B cell (primary cell): ENCODE measurements at places on chromosomes 2 and 18.

DNA sequence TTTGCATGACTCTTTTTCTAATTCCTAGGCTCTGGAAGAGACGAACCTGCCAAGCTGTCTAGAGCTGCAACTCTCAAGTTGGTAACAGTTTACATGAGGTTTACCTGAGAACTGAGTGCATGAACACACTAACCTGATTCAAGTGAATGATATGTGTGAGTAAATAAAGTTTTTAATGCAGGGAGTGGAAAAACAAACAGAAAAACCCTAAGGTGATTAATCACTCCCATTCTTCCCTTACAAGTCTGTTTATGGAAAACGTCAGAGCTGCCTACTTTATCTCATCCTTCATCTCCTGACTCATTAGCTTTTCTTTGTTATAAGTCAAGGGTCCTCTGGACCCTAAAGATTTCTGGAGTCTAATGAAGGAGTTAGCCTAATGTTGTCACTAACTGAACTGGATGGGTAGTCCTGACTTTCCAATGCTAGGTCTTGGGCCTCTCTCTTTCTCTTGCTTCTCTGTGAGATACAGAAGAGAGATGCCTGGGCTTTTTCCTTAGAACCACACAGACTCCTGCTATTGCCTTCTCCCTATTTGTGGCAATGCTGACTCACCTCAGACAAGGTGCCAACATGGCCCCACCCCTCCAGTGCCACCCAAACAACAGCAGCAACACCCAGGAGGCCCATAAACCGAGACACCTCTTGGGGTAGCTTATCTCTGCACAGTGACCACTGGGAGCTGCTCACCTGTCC lies 952.4 kb downstream of the EPHA4 start:
- DNase-seq = no peak

DNA sequence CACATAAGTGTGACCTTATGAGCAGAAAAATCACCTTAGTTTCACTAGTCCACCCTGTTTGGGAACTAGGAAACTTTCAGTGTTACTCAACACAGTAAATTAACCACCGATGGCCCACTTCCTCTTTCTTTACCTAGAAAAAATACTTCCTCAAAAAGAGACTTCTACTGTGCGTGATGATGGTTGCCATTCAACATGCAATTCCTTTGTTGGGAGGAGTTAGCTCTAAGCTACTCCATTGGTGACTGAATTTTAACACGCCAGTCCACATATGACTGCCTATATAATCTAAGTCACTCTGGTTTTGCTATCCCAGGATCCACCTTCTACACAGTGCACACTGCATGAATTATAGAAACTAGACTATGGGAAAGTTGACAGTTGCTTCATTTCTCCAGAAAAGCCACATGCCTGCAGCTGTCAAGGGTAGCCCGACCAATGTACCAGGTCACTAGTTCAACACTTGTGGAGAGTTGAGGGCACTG lies 47.8 kb upstream of the REG3G start:
- DNase-seq = peak; percentile 45

DNA sequence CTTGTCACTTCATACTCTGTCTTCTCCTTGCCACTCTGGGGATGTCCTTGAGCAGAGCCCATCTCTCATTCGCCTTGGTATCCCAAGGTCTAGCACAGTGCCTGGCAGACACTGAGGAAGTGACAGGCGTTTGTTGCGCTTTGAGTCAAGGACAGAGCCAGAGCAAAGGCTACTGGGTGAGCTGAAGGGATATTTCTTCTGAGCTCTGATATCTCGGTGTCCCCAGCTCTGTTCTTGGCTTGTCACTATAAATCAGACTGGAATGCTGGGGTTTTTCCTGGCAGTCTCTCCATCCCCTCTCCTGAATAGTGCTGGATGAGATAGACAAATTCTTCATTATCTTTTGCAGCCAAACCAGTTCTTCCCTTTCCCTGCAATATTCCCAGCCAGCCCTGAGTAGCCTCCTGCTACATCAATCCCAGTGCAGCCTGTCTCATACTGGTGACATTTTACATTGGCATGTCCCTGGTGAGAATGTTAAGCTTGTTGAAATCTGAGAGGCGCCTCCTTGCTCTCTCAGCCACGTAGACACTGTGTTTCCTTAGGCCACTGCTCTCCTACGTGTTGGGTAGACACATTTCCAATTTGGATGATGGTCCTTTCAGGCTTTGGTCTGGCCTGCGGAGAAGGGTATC lies 61.7 kb downstream of the CTIF start:
- DNase-seq = no peak

- no peak for DNase-seq
Measured at GRCh38 chr2:174120346-174120745, 128.0 kb downstream of the OLA1 start.

- DNase-seq = no peak
Measured at GRCh38 chr2:76288598-76288997, 577.9 kb upstream of the GCFC2 start.

DNA sequence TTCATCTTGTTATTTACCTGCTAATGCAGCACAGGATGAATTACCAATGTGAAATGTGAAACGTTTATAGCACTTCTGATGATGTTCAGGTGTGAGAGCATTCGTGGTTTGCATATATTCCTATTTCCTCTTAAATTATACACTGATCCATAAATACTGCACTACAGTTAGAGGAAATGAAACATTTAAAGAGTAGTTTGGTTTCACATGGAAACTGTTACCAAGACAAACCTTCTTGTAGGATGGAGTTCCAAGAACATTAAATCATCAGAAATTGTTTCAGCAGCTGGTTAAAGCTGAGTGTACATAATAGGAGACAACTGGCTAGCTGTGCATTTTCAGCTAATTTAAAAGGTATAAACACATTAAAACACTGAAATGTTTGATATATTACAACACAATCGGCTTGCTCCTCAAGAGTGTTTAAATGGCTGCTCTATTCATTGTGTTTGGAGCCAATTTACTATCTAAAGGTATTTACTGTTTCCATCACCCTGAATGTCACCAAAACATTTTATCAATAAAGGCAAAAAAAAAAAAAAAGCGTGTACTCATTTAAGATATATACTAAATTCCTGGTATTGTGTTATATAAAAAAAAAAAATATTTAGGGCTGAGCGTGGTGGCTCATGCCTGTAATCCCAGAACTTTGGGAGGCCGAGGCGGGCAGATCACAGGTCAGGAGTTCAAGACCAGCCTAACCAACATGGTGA lies 100.6 kb downstream of the DYM start:
- peak; percentile 14 for DNase-seq

DNA sequence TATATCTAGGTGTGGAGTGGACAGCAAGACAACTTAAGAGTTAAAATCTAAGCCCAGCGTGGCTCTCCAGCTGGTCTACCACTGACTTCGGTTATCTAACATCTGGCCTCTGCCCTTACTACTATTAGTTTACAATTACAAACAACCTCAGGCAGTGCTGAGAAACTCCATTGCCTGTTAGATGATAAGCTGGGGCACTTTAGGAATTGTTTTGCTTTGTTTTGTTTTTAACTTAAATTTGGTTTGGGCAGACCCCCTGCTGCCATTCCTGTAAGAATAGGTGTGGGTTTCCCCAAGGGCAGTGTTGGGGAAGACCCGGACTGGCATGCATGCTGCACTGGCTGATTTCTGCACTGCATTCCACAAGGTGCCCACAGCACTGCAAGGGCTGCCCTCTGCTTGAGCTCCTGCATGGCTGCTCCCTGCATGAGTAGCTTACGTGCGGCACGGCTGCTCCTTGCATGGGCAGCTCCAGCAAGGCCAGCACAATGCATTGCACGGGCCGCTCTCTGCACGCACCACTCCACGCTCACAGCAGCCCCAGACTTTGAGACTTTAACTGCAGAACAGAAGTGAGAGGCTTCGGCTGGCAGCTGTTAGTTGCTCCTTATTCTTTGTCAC lies 74.2 kb upstream of the SERTAD2 start:
- peak; percentile 50 for DNase-seq

- peak; percentile 38 for DNase-seq
Measured at GRCh38 chr18:10454681-10455557, 484 bp downstream of the APCDD1 start.

DNA sequence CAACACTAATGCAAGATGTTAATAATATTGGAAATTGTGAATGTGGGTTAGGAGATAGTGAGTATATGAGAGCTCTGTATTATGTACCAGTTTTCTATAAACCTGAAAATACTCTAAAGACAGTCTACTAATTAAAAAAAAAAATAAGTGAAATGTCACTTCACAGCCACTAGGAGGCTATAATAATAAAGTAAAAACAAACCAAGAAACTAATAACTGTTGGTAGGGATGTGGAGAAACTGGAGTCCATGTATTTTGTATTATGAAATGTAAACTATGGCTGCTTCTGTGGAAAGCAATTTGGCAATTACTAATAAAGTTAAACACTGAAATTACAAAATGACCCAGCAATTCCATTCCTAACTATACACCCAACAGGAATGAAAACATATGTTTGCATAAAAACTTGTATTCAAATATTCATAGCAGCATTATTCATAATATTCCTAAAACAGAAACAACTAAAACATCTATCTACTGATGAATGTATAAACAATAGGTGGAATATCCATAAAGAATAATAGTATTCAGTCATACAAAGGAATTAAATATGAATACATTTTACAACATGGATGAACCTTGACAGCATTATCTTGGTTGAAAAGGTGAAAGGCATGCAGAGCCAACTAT lies 36.2 kb downstream of the CCDC178 start:
- no peak for DNase-seq

GRCh38 chr2:172106108-172106961 lies 3.6 kb upstream of the DLX2 start:
- peak; percentile 47 for DNase-seq

DNA sequence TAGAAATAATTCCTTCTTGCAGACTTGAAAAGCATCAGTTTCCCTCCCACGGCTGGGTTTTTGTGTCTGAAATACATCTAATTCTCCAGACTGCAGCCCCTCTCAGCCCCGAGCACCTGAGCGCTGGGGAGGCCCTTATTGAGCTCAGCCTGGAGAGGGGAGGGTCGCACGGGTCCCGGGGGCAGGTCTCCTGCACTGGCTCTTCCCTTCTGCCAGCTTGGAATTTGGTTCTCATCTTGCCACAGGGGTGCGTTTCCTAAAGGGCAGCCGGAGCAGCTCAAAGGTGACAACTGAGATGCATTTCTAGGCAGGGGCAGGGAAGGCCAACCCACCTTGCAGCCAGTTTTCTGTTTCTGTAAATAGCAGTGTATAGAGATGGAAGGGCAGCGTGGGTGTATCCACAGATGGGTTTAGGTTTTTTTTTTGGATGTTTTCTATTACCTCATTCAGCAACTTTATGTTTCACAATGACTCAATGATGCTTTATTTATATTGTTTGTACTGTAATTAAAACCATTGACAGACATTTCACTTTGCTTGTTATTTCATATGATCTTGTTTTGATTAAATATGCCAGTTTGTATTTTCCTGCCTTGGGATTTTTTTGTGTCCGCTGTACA lies 37.0 kb downstream of the GBX2 start:
- no peak for DNase-seq

- DNase-seq = no peak
Measured at GRCh38 chr2:155839991-155840390, 492.5 kb downstream of the NR4A2 start.

- DNase-seq = peak; percentile 78
Measured at GRCh38 chr2:45929674-45930395, 278.4 kb downstream of the PRKCE start.

GRCh38 chr2:126978333-126978732 lies 79.6 kb downstream of the TEX51 start:
- no peak for DNase-seq

GRCh38 chr18:59696311-59697235 lies 650 bp downstream of the CCBE1 start:
- no peak for DNase-seq

DNA sequence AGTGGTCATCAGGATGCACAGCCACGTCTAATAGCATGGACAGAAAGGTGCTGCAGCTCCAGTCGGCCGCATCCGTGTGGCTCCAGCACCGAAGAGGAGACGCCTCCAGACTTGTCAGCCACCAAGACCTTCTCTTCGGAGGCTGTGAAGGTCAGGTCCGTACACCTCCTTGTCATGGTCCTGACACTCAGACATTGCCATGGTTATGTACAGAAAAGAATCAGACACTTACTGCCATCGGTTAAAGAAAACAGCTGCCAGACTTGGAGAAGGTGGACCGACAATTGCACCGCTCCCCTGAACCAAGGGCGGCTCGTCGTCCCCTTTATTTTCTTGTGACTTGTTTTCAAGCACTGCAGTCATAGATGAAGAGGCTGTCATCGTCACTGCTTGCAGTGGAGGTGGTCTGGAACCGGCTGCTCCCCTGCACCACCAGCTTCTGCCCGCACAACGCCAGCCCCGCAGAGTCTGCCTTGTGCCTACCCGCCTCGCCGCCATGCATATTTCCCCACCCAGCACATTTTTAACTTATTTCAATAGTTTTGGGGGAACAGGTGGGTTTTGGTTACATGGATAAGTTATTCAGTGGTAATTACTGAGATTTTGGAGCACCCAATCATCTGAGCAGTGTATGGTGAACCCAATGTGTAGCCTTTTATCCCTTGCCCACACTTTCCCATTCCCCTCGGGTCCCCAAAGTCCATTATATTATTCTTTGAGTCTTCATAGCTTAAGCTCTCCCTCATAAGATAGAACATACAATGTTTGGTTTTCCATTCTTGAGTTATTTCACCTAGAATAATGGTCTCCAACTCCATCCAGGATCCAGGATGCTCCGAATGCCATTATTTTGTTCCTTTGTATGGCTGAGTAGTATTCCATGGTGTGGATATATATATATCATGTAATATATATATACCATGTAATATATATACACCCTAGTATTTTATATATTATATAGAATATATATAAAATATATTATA lies 18.1 kb downstream of the FBXO48 start:
- DNase-seq = no peak

GRCh38 chr2:96374211-96374951 lies 38.8 kb downstream of the NCAPH start:
- DNase-seq = no peak

DNA sequence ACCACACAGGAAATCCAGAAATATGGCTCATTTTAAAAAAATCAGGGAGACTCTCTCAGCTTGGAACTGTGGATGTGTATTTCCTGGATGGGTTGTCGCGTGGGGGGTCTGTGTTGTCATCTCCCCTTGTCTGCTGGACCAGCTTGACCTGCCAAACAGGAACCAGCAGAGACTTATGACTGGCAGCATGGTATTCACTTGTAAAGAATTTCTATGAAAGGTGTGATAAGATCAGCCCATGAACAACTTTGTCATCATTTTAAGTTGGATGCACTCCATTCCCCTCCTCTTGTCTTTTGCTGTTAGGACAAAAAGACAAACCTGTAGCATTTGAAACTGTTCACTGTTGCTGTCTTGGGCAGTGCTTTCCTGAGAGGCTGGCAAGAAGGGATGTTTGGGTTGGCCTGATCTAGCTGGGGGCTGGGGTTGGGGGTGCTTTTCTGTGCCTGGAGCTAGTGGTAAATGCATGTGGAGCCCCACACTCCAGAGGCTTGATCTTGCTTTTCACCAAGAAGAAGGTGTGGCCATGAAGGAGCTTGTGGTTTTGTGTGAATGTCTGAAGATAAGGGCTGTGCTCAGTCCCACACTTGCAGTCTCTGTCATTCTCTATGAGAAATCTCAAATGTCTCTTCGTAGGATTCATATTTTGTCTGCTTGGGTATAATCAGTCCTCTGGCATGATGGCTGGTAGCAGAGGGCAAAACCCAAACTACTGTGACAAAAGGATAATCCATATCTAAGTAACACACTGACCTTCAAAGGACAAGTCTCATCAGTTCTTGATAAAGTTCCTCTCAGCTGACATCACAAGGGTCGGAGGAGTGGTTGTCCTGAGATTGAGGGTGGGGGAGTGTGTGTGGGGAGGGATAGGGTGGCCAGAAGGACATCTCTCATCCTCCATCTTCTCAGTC lies 39.0 kb downstream of the RALB start:
- no peak for DNase-seq

GRCh38 chr2:236602678-236603077 lies 33.1 kb downstream of the ACKR3 start:
- no peak for DNase-seq
